Fibroblast of villous mesenchyme (primary cell): ENCODE measurements at places on chromosomes 11 and 22. TPM values are rescaled to one million over a fixed set of nuclear protein-coding genes. Genes with fewer than 3 reads are reported as not detected.

Gene CNGA4
- under 0.01 and 0.43 TPM in 2 replicates for total RNA-seq

Gene RIMBP3B
- under 0.01 and 0.32 TPM in 2 replicates for total RNA-seq

Gene SLC7A4
- 0.32 and 2.2 TPM in 2 replicates for total RNA-seq

Gene OR4C13
- not detected in 2 replicates for total RNA-seq

Gene FAM83F
- not detected in 2 replicates for total RNA-seq

Gene SLC22A6
- total RNA-seq: not detected in 2 replicates

Gene B3GAT1
- not detected in 2 replicates for total RNA-seq

Gene OR2AT4
- not detected in 2 replicates for total RNA-seq

Gene PRRG4
- under 0.01 TPM in 2 replicates for total RNA-seq

Gene CHCHD10
- 3.9 and 6.1 TPM in 2 replicates for total RNA-seq

Gene SCT
- not detected in 2 replicates for total RNA-seq

Gene DYNC2H1
- 39.0 and 44.9 TPM in 2 replicates for total RNA-seq

Gene OR8D4
- not detected in 2 replicates for total RNA-seq

Gene OR5T3
- not detected in 2 replicates for total RNA-seq

Gene OR51I1
- under 0.01 TPM in 1 of 2 replicates, not detected in the other for total RNA-seq

Gene DDIAS
- 1.9 and 5.6 TPM in 2 replicates for total RNA-seq
